ENCODE measurements at places on chromosomes 2 and 18.

DNA sequence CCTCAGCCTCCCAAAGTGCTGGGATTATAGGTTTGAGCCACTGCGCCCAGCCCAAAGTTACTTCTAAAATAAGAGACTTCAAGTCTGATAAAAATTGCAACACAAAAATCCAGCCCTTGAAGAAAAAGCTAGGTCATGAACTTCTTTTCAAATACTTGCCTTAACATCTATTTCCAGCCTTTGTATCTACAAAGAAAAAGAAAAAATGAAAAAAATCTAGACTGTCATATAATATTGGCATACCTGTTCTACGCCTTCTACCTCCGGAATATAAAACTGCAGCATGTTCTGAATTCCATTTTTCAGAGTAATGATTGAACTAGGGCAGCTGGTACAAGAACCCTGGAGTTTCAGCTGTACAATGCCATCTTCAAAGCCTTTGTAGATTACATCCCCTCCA lies 13.1 kb upstream of the GFPT1 start:
- H3K27me3 ChIP-seq = no peaks in the 10 kb centered on the region
- peaks cover 16% of the 10 kb centered on the region for H3K36me3 ChIP-seq
- no peak for DNase-seq
- H3K27ac ChIP-seq = no peak overlapping the region

DNA sequence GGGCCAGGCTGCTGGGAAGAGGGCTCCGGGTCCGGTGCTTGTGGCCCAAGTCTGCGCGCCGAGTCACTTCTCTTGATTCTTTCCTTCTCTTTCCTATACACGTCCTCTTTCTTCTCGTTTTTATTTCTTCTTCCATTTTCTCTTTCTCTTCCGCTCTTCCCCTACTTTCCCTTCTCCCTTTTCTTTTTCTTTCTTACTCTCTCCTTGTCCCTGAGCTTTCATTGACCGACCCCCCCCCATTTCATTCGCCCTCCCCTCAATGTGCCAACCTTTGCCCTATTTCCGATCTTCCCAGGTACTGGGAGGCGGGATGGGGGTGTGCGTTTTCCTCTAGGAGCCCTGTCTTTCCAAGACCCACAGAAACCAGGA lies 1.8 kb downstream of the ONECUT2 start:
- H3K27me3 ChIP-seq = peaks cover 83% of the 10 kb centered on the region
- peaks cover 34% of the 10 kb centered on the region for H3K36me3 ChIP-seq
- H3K27ac ChIP-seq = peak overlapping the region; percentile 85
- peaks cover 66% of the 10 kb centered on the region for H3K4me1 ChIP-seq
- H3K4me3 ChIP-seq = peak overlapping the region; percentile 77
- no peak for DNase-seq

GRCh38 chr2:46002947-46003346 lies 294.3 kb upstream of the EPAS1 start:
- DNase-seq = no peak
- no peak overlapping the region for H3K4me3 ChIP-seq
- H3K4me1 ChIP-seq = peaks cover 10% of the 10 kb centered on the region

- H3K27me3 ChIP-seq = no peaks in the 10 kb centered on the region
- H3K4me3 ChIP-seq = no peak overlapping the region
- no peak for DNase-seq
- no peaks in the 10 kb centered on the region for H3K36me3 ChIP-seq
- no peak overlapping the region for H3K27ac ChIP-seq
Observed at GRCh38 chr2:169462896-169463695, 16.2 kb upstream of the BBS5 start.

GRCh38 chr2:16330982-16331381 lies 334.7 kb downstream of the CYRIA start:
- no peak for DNase-seq
- peaks cover 7% of the 10 kb centered on the region for H3K27me3 ChIP-seq
- no peaks in the 10 kb centered on the region for H3K4me1 ChIP-seq
- no peak overlapping the region for H3K27ac ChIP-seq
- no peak overlapping the region for H3K4me3 ChIP-seq

DNA sequence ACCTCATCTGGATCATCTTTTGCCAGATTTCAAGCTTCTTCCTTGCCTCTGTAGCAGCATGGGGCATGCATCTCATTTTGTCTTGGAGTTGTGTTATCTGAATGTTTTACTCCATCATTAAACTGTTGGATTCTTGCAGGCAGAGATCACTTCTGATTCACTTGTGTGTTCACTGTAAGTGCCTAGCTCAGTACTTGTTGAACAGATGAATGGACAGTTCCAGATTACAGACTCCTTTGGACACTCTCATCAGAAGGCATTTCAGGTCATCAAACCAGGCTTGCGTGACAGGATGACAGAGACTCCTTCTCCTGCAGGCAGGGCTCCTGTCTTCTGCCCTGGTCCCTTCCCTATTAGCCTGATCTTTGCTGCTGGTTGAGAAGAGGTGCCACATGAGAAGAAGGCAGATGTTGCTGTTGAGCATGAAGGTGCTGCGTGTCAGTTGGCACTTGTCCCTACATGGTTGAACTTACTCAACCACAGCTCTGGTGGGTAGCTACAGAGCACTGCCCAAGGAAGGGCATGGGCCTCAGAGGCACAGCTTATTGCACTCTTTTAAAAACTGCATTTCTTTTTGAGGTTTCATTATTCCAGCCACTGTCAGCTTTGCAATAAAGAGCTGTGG lies 58.9 kb downstream of the INPP4A start:
- H3K4me3 ChIP-seq = no peak overlapping the region
- DNase-seq = no peak
- H3K27me3 ChIP-seq = no peaks in the 10 kb centered on the region
- H3K4me1 ChIP-seq = peaks cover 14% of the 10 kb centered on the region
- H3K36me3 ChIP-seq = peaks cover under 1% of the 10 kb centered on the region

DNA sequence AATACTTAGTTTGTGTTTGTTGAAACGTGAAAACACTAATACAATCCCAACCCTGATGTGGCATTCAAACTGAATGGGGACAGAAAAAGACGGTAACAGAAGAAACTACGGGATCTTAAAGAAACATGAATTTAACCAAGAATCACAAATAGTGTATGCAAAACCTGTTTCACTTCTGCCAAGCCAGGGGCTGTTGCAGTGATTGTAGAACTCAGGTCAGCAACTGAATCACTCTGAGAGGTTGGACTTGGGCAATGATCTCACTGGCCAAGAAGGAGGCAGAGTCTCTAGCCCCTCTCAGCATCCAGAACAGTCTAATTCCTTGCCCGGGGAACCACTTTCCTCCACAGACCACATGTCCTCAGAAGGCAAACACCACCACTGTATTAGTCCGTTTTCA lies 54.9 kb upstream of the CRIM1 start:
- no peak overlapping the region for H3K27ac ChIP-seq
- H3K4me1 ChIP-seq = no peaks in the 10 kb centered on the region
- H3K4me3 ChIP-seq = no peak overlapping the region
- no peak for DNase-seq

DNA sequence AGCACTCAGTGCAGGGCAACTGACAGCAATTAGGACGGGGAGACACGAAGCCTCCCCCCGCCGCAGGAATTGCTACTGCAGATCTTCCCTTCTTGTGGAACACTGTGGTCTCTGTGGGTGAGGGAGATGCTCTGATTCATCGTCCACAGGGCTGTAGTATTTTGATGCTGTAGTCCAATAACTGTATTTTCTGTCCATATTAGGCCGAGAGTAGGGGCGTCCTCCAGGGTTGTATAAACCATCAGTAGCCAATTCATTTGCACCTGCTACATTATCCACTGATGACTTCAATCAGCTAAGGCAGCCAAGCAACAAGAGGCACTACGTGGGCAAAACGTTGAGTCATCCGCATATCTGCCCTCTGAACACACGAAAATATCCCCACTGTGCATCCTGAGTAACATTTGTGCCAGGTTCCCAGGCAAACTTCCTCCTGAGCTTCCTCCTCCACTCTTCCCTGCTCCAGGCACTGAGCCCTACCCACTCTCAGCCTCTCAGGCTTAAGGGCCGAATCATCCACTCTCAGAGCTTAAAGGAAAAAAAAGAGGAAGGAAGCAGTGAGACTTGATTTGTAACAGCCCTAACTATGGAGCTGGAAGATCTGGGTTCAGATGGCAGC lies 62.1 kb downstream of the LBH start:
- H3K27ac ChIP-seq = peak overlapping the region; percentile 94
- H3K4me1 ChIP-seq = peaks cover 45% of the 10 kb centered on the region
- DNase-seq = peak; percentile 36
- peaks cover 8% of the 10 kb centered on the region for H3K36me3 ChIP-seq
- H3K4me3 ChIP-seq = no peak overlapping the region
- no peaks in the 10 kb centered on the region for H3K27me3 ChIP-seq

DNA sequence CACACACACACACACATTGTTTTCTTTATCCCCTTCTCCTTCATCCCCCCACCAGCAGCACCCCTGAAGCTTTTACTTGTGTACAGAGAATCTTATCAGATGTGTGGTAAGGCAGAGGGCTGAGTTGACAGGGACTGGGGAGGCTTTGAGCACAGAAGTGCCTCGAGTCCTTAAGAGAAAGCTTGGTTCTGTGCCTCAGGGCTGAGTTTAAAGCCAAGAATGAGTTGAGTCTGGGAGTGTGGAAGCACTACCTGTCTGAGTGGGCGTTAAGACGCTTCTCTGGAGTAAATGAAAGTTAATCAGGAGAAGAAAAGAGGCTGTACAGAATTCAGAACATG lies 2.7 kb downstream of the ID2 start:
- H3K4me3 ChIP-seq = peak overlapping the region; percentile 89
- DNase-seq = no peak
- peaks cover 58% of the 10 kb centered on the region for H3K27me3 ChIP-seq
- H3K27ac ChIP-seq = no peak overlapping the region
- peaks cover 32% of the 10 kb centered on the region for H3K4me1 ChIP-seq

DNA sequence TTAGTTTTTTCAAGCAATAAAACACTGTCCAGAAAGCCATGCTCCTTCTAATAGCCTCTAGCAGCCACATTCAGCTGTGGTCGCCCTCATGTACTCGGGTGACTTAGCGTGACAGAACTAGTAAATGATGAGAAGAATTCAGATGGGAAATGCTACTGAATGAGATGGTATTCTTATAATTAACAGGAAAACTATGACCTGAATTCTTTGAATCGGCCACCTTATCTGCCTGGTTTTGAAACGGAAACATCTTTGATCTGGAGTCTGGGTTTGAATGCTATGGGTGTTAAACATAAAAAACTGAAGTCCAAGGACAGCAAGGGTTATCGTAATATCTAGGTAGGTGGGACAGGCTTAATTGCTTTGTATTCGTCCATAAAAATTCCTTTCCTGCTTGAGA lies 138.8 kb upstream of the DNMT3A start:
- no peak for DNase-seq
- H3K4me3 ChIP-seq = no peak overlapping the region
- H3K36me3 ChIP-seq = peaks cover 14% of the 10 kb centered on the region
- H3K27ac ChIP-seq = no peak overlapping the region
- H3K4me1 ChIP-seq = peaks cover 16% of the 10 kb centered on the region

GRCh38 chr2:21781962-21782361 lies 658.2 kb downstream of the TDRD15 start:
- no peaks in the 10 kb centered on the region for H3K27me3 ChIP-seq
- no peak for DNase-seq
- no peak overlapping the region for H3K27ac ChIP-seq
- H3K4me3 ChIP-seq = no peak overlapping the region

- peaks cover 7% of the 10 kb centered on the region for H3K36me3 ChIP-seq
- H3K27me3 ChIP-seq = peaks cover 74% of the 10 kb centered on the region
- peak overlapping the region; percentile 7 for H3K27ac ChIP-seq
- H3K4me3 ChIP-seq = peak overlapping the region; percentile 66
Observed at GRCh38 chr2:216633616-216634369, 573 bp downstream of the IGFBP2 start.

GRCh38 chr2:238380336-238380735 lies 46.4 kb upstream of the ASB1 start:
- DNase-seq = no peak
- H3K36me3 ChIP-seq = peaks cover 6% of the 10 kb centered on the region
- H3K27me3 ChIP-seq = no peaks in the 10 kb centered on the region
- H3K27ac ChIP-seq = no peak overlapping the region

DNA sequence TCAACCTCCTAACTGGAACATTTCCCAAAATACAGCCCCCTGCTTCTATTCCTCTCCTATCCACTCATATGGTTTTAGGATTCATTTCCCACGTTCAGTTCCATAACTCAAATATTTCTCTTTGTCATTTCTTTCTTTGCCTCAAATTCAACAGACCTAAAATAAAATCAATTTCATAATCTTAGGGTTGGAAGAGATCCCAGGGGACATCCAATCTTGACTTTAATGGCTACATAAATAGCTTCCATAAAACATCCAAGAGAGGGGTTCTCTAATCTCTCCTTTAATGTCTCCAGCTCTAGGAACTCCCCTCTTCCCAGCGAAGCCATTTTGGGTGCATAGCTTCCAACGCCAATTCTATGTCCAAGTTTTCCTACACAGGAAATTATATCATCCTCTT lies 33.8 kb downstream of the RBKS start:
- H3K27me3 ChIP-seq = no peaks in the 10 kb centered on the region
- no peak overlapping the region for H3K4me3 ChIP-seq
- H3K4me1 ChIP-seq = no peaks in the 10 kb centered on the region

DNA sequence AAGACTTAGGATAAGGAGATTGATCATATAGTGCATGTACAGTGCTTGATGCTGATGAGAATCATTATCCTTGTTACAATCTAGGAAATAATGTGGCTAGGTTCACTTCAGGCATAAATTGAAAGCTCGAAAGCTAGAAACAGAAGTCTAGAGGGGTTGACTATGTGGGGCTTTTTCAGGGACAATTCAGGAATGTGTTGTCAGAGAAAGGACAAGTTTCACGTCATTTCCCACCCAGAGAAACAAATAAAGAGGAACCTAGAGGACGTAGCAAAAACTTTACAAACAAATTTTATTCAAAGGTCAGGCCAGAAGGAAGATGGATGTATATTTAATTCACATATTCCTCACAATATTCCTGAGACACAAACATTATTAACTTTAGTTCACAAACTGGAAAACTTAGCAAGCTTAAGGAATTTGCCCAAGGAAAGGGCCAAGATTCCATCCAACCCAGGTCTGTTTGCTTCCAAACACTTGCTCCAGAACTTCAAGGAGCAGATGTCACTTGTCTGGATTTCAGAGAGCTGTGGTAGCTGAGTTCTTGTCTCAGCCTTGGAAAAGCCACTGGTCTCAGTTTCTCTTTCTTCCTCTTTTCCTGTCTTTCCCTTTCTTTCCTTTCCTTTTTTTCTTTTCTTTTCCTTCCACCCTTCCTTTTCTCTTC lies 7.4 kb downstream of the CYRIA start:
- peak overlapping the region; percentile 87 for H3K27ac ChIP-seq
- peak overlapping the region; percentile 78 for H3K4me3 ChIP-seq
- no peaks in the 10 kb centered on the region for H3K36me3 ChIP-seq
- H3K4me1 ChIP-seq = peaks cover 91% of the 10 kb centered on the region
- no peaks in the 10 kb centered on the region for H3K27me3 ChIP-seq

GRCh38 chr2:26970928-26971627 lies 641 bp downstream of the MAPRE3 start:
- H3K27ac ChIP-seq = peak overlapping the region; percentile 96
- DNase-seq = peak; percentile 16
- H3K4me1 ChIP-seq = peaks cover 22% of the 10 kb centered on the region
- H3K36me3 ChIP-seq = no peaks in the 10 kb centered on the region
- peaks cover 63% of the 10 kb centered on the region for H3K27me3 ChIP-seq
- peak overlapping the region; percentile 86 for H3K4me3 ChIP-seq

DNA sequence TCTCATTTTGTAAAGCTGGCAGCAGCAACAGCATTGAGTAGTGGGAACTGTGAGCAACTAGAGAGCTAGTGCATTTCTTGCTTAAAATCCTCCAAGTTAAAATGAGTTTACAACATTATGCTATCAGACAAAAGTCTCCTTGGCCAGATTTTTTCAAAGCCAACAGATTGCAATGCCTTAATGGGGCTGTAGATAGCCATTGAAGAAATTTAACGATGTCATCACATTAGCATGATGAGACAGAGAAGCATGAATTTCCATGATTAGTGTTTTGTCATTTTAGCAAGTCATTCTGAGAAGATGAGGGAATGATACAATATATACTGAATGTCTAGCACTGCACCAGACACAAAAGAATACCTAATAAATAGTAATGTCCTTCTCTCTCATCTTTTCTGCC lies 307.5 kb upstream of the REG3G start:
- no peak overlapping the region for H3K4me3 ChIP-seq
- H3K4me1 ChIP-seq = no peaks in the 10 kb centered on the region
- H3K27ac ChIP-seq = no peak overlapping the region
